ENCODE measurements at places on chromosomes 5 and 9. TPM values are rescaled to one million over a fixed set of nuclear protein-coding genes. Genes with fewer than 3 reads are reported as not detected.

The SLC45A2 gene
- total RNA-seq: not detected

DNA sequence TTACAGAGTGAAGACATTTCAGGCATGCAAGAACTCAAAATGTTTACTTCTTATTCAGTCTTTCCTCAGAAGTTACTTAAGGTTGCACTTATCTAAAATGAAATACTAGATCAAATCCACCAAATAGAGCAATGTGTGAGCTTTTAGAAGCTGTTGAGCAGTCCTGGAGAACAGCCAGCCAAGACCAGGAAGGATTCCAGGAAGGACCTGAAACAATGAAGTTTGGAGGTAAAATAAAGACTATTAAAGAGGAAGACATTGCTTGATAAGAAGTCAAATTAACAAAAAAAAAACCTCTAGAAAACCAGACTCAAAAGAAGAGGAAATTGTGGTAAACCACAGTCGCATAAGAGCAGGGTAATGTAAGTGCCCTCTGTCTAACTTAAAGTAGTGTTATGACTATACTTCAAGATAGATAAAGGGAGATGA lies 156.2 kb upstream of the S1PR3 start:
- DNase-seq: no peak
- H3K27me3 ChIP-seq: no peaks in the 10 kb centered on the region
- no peak overlapping the region for H3K27ac ChIP-seq

GRCh38 chr5:14532180-14532579 lies 49.4 kb upstream of the OTULINL start:
- no peak for DNase-seq
- no peaks in the 10 kb centered on the region for H3K4me1 ChIP-seq
- H3K4me3 ChIP-seq: no peak overlapping the region

DNA sequence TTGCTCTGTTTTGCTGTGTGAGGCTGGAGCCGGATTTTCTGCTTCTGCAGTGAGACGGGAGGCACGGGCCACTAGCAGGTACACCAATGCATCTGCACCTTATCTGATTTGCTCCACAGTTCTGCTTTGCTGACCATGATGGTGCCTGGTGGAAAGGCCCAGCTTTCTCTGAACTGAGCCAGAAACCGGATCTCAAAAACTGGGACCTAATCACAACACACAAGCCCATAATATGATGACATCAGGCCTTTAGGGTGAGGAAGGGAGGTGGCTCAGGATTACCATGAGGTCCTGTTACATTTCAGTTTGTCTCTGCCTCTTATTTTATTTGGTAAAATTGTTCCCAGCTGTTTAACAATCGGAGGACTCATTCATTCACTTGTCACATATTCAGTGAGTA lies 49.8 kb downstream of the FGF1 start:
- no peaks in the 10 kb centered on the region for H3K36me3 ChIP-seq
- no peak overlapping the region for H3K27ac ChIP-seq
- DNase-seq: no peak

DNA sequence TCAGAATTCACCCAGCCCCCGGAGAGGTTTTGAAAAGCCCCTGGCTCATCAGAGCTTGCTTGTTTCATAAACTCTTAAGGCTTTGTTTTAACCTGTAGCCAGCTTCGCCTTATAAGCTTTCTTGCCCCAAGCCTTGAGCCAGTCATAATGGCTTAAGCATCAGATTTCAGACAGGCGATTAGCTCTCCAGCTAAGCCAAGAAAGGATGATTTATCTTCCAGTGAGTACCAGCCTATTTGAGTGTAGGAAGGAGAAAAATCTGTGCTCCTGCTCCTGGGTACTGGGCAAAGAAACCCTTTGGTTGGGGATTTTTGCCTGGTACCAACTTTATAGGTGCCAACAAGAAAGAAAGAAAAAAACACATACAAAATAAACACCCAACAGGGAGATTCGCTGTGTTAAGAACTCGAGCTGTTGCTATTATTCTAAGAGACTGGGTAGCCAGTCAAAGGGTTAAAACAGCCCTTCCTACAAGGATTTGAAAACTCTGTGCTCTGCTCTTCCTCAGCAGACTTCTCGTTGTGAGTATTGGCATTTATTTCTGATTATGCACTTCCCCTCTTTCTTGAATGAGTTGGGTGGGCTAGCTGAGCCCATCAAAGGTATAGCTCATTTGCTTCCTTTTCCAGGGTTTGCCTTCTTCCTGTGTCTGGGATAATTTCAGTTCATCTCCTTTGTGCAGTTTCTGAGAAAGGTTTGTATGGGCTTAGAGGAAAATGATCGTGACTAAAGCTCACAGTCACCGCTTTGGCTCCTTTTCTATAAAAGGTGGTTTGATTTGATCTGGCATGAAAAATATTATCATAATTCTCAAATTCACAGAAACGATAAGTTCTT lies 157.2 kb upstream of the DMRT1 start:
- peaks cover 79% of the 10 kb centered on the region for H3K4me1 ChIP-seq
- H3K27me3 ChIP-seq: no peaks in the 10 kb centered on the region
- peak overlapping the region; percentile 94 for H3K27ac ChIP-seq
- H3K4me3 ChIP-seq: peak overlapping the region; percentile 67
- peaks cover 3% of the 10 kb centered on the region for H3K36me3 ChIP-seq
- DNase-seq: no peak

GRCh38 chr5:138435943-138436342 lies 2.9 kb upstream of the REEP2 start:
- H3K27ac ChIP-seq: no peak overlapping the region
- no peak for DNase-seq
- no peak overlapping the region for H3K4me3 ChIP-seq
- no peaks in the 10 kb centered on the region for H3K27me3 ChIP-seq

DNA sequence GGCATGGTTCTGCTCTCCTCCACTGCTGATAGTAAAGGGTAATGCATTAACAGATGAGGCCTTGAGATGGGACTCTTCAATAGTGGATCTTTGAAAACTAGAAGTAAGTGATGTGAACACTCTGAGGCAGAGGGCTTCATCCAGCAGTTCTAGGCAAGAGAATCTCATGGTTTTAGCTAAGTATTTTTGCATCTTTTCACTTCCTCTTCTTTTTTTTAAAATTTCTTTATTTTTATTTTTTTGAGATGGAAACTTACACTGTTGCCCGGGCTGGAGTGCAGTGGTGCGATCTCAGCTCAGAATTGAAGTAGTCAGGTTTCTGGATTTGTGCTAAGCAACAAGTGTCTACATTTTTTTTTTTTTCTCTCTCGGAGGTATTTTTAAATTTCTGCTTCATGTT lies 101.9 kb downstream of the MTRR start:
- no peak overlapping the region for H3K27ac ChIP-seq
- no peaks in the 10 kb centered on the region for H3K27me3 ChIP-seq
- no peak for DNase-seq
- no peak overlapping the region for H3K4me3 ChIP-seq
- H3K4me1 ChIP-seq: no peaks in the 10 kb centered on the region
- no peaks in the 10 kb centered on the region for H3K36me3 ChIP-seq

DNA sequence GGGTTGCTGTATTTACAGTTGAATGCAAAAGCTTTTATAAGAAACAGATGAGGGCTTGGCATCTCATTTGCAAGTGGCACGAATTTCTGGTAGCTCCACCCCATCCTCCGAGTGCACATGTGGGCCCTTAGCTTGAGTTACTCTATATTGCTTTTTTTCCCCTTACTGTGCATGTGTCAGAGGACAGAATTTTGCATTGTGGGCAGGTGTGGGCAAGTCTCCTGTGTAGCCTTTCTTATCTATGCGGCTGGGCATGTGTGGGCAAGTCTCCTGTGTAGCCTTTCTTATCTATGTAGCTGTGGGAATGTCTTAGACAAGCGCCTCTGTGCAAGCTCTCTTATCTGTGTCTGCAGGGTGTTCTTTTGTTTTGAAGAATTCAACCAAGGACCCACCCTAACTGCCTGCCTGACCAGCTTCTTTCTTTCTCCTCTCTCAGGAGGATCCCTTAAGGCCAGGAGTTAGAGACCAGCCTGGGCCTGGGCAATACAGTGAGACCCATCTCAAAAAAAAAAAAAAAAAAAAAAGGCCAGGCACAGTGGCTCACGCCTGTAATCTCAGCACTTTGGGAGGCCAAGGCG lies 34.1 kb upstream of the SIL1 start:
- H3K4me3 ChIP-seq: no peak overlapping the region
- H3K27ac ChIP-seq: no peak overlapping the region
- DNase-seq: no peak
- H3K4me1 ChIP-seq: no peaks in the 10 kb centered on the region

- no peak for DNase-seq
- H3K36me3 ChIP-seq: no peaks in the 10 kb centered on the region
- no peaks in the 10 kb centered on the region for H3K27me3 ChIP-seq
These were observed 717.7 kb downstream of the BRINP1 start for GRCh38 chr9:118651511-118651910.

GRCh38 chr5:35383041-35383440 lies 152.8 kb upstream of the PRLR start:
- no peak overlapping the region for H3K27ac ChIP-seq
- no peaks in the 10 kb centered on the region for H3K4me1 ChIP-seq
- DNase-seq: no peak
- H3K4me3 ChIP-seq: no peak overlapping the region
- H3K36me3 ChIP-seq: no peaks in the 10 kb centered on the region
- no peaks in the 10 kb centered on the region for H3K27me3 ChIP-seq

DNA sequence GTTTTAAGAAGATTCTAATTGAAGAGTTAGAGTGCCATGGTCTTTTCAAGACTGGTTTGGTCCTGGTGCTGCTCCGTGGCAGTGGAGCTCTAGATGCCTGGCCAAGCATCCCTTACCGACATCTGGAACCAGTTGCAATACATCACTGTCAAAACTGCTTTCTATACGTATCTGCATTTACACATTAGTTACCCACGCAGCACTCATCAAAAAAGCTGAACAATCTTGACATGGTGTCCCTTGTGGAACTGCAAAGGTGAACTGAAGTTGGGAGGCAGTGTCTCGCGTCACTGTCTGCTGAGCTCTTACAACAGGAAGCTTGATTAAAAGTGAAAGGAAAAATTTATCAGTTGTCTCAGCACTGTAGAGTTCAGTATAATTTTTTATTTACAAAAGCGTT lies 82.6 kb downstream of the PBX3 start:
- H3K4me1 ChIP-seq: peaks cover 7% of the 10 kb centered on the region
- H3K27me3 ChIP-seq: no peaks in the 10 kb centered on the region
- no peak for DNase-seq
- H3K27ac ChIP-seq: no peak overlapping the region
- no peaks in the 10 kb centered on the region for H3K36me3 ChIP-seq
- no peak overlapping the region for H3K4me3 ChIP-seq

GRCh38 chr5:52491818-52492217 lies 295.9 kb upstream of the ITGA1 start:
- no peaks in the 10 kb centered on the region for H3K4me1 ChIP-seq
- DNase-seq: no peak
- H3K27ac ChIP-seq: no peak overlapping the region
- no peaks in the 10 kb centered on the region for H3K27me3 ChIP-seq

- no peaks in the 10 kb centered on the region for H3K36me3 ChIP-seq
- no peak overlapping the region for H3K4me3 ChIP-seq
- H3K4me1 ChIP-seq: no peaks in the 10 kb centered on the region
- no peak for DNase-seq
- H3K27ac ChIP-seq: no peak overlapping the region
- H3K27me3 ChIP-seq: no peaks in the 10 kb centered on the region
These were observed 120.5 kb downstream of the SNX18 start for GRCh38 chr5:54638106-54638505.

DNA sequence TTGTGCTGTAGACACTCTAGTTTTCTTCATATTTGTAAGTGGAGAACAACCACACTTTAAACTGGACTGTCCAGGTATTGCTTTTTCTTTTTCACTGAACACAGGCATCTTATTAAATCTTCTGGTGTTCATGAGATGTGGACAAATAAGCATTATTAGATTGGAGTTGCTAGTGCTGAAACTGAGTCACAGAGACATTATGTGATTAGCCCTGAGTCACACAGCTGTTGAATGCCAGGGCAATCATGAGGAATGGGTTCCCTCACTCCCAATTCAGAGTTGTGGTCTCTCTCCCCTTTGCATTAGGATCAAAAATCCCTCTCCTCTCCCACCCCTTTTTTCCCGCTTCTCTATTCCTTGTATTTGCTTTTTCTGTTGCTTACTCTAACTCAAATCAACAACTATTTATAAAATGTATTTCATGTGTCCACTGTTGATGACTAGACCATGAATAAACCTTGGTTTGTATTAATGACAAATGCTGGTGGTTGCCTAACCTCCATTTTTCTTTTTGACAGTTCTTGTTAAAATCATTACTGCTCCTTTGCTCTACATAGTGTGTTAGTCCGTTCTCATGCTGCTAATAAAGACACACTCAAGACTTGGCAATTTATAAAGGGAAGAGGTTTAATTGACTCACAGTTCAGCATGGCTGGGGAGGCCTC lies 738.2 kb downstream of the BRINP1 start:
- H3K4me1 ChIP-seq: no peaks in the 10 kb centered on the region
- H3K27ac ChIP-seq: no peak overlapping the region
- no peaks in the 10 kb centered on the region for H3K27me3 ChIP-seq

DNA sequence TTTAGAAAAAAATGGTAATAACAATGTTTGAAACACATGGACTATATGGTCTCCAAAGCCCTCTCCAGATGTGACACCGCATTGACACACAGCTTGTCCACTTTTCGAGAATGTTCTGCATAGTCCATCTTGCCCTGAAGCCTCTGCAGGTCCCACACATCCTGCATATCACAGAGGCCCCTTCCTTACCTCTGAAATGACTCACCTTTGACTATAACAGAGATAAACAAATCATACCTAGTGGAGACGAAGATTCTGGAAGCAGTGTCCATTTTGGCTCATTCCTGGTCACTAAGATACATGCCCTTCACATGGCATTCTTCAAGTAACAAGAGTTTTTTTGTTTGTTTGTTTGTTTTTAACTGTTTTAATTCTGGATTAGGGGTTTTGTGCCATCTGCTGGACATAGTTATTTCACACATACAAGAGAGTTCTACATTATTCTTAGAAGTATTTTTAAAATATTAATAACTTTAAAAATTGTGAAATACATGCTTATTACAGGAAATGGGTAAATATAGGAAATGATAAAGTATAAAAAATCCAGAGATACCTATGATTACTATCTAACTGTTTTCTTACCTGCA lies 5.1 kb downstream of the ARL14EPL start:
- no peaks in the 10 kb centered on the region for H3K4me1 ChIP-seq
- H3K4me3 ChIP-seq: no peak overlapping the region
- peaks cover 8% of the 10 kb centered on the region for H3K27me3 ChIP-seq
- no peak overlapping the region for H3K27ac ChIP-seq

GRCh38 chr5:38576961-38577684 lies 20.7 kb upstream of the LIFR start:
- no peaks in the 10 kb centered on the region for H3K4me1 ChIP-seq
- H3K27ac ChIP-seq: no peak overlapping the region
- DNase-seq: no peak
- H3K36me3 ChIP-seq: no peaks in the 10 kb centered on the region
- H3K4me3 ChIP-seq: no peak overlapping the region

- no peaks in the 10 kb centered on the region for H3K27me3 ChIP-seq
- H3K4me3 ChIP-seq: no peak overlapping the region
- H3K4me1 ChIP-seq: peaks cover 10% of the 10 kb centered on the region
- no peak for DNase-seq
- H3K36me3 ChIP-seq: no peaks in the 10 kb centered on the region
These were observed 19.8 kb downstream of the TTC23L start for GRCh38 chr5:34858790-34859189.

- DNase-seq: no peak
- no peaks in the 10 kb centered on the region for H3K36me3 ChIP-seq
- no peaks in the 10 kb centered on the region for H3K27me3 ChIP-seq
- no peak overlapping the region for H3K27ac ChIP-seq
These were observed 54.5 kb downstream of the DOCK8 start for GRCh38 chr9:269081-269711.

All from HepG2 (cell line).